Urinary bladder (tissue), 4 donors: ENCODE measurements at places on chromosomes 7 and 10. TPM values are rescaled to one million over a fixed set of nuclear protein-coding genes. Genes with fewer than 3 reads are reported as not detected.

ACHE gene
- 4.3 TPM for polyA plus RNA-seq

KLHL7 gene
- 26.4 TPM for polyA plus RNA-seq

HPS6 gene
- polyA plus RNA-seq: 18.7 TPM

TSPAN14 gene
- polyA plus RNA-seq: 65.1 TPM

OR6B1 gene
- polyA plus RNA-seq: not detected

COPG2 gene
- polyA plus RNA-seq: 17.2 TPM

SFTPA1 gene
- not detected for polyA plus RNA-seq

ABI1 gene
- 34.2 TPM for polyA plus RNA-seq

PON3 gene
- polyA plus RNA-seq: 3.7 TPM

POM121 gene
- polyA plus RNA-seq: 21.2 TPM

UNC5B gene
- 10.1 TPM for polyA plus RNA-seq

OR6V1 gene
- polyA plus RNA-seq: not detected

MMRN2 gene
- 40.8 TPM for polyA plus RNA-seq

OR2A7 gene
- polyA plus RNA-seq: 1.2 TPM

NUTM2B gene
- 0.32 TPM for polyA plus RNA-seq

UTF1 gene
- not detected for polyA plus RNA-seq

COL26A1 gene
- polyA plus RNA-seq: 0.06 TPM

GOLGA7B gene
- polyA plus RNA-seq: 0.56 TPM

TMEM139 gene
- 1.2 TPM for polyA plus RNA-seq

NPC1L1 gene
- polyA plus RNA-seq: 0.25 TPM

UBTD1 gene
- polyA plus RNA-seq: 23.6 TPM

PTN gene
- polyA plus RNA-seq: 36.1 TPM

SEMA3D gene
- 3.8 TPM for polyA plus RNA-seq

TMEM273 gene
- polyA plus RNA-seq: 27.3 TPM

SLC39A12 gene
- 0.04 TPM for polyA plus RNA-seq

KBTBD2 gene
- 19.5 TPM for polyA plus RNA-seq

POLR2J2 gene
- polyA plus RNA-seq: 0.48 TPM

GBX1 gene
- polyA plus RNA-seq: not detected

ERVW-1 gene
- polyA plus RNA-seq: not detected

DYDC2 gene
- polyA plus RNA-seq: not detected

C7orf57 gene
- polyA plus RNA-seq: not detected

ZNF503 gene
- 31.1 TPM for polyA plus RNA-seq

SH2D4B gene
- not detected for polyA plus RNA-seq

MINDY3 gene
- polyA plus RNA-seq: 23.6 TPM

TET1 gene
- 0.53 TPM for polyA plus RNA-seq

ATOH7 gene
- polyA plus RNA-seq: 0.06 TPM

UBE2H gene
- 43.0 TPM for polyA plus RNA-seq

ERCC6 gene
- 5.9 TPM for polyA plus RNA-seq

LRRC61 gene
- polyA plus RNA-seq: 11.8 TPM

SEMA3A gene
- polyA plus RNA-seq: 12.9 TPM

CALML3 gene
- polyA plus RNA-seq: not detected

CHN2 gene
- 6.8 TPM for polyA plus RNA-seq

SPACDR gene
- 0.62 TPM for polyA plus RNA-seq

IFIT1B gene
- not detected for polyA plus RNA-seq

MSS51 gene
- polyA plus RNA-seq: 0.60 TPM

FGFR2 gene
- polyA plus RNA-seq: 28.8 TPM

ARHGAP21 gene
- polyA plus RNA-seq: 33.7 TPM

OIT3 gene
- polyA plus RNA-seq: 0.08 TPM
